Tongue (tissue), 3 donors: ENCODE measurements at places on chromosomes 12 and 14. TPM values are rescaled to one million over a fixed set of nuclear protein-coding genes. Genes with fewer than 3 reads are reported as not detected.

DNA sequence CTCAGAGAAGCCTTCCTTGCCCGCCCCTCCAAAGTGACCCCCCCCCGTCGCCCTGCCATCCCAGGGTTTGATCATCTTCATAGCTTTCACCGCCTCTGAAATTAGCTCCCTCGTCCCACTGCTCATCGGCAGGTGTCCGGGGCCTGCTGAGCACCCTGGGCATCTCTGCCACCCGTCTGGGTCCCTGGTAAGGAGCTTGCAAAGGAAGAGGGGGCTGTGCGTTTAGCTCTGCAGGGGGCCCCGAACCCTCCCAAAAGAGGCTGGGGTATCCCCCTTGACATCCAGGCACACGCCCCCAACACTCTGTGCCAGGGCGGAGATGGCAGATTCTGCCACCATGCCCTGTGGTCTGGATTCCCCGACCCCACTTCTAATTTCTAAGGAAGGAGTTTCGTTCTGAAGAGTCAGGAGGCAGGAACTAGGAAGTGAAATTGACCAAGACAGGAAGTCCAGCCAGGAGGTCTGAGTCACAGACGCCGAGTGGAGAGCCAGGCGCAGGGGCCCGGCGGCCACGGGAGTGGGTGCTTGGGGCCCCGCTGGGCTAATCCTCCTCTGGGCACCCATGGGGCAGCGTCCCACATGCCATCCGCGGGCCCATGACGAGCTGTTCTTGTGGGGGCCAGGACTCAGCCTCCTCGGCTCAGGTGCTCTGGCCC is 95.7 kb downstream of the RFLNA start:
- no peak for DNase-seq

- no peak for DNase-seq
Measured at GRCh38 chr12:59453475-59453874, 142.4 kb upstream of the SLC16A7 start.

- no peak for DNase-seq
Measured at GRCh38 chr12:14249368-14249767, 116.1 kb upstream of the ATF7IP start.

DNA sequence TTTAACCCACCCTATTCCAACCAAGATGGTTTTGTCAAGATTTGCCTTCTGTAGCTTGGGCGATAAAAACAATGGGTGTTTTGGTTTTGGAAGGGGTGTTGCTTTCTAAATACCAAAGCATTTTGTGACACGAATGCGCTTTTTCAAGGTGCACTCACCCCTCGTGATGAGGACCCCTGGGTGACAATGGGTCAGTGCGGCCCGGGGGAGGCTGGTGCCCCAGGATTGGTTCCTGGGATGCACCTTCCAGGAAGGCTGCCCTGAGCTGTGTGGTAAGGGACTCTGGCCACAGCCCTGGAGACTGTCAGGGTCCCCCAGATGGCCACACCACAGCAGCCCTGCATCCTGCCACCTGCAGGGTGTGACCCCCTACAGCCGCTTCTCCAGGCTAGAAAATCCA is 180.6 kb upstream of the MYL2 start:
- DNase-seq: no peak

DNA sequence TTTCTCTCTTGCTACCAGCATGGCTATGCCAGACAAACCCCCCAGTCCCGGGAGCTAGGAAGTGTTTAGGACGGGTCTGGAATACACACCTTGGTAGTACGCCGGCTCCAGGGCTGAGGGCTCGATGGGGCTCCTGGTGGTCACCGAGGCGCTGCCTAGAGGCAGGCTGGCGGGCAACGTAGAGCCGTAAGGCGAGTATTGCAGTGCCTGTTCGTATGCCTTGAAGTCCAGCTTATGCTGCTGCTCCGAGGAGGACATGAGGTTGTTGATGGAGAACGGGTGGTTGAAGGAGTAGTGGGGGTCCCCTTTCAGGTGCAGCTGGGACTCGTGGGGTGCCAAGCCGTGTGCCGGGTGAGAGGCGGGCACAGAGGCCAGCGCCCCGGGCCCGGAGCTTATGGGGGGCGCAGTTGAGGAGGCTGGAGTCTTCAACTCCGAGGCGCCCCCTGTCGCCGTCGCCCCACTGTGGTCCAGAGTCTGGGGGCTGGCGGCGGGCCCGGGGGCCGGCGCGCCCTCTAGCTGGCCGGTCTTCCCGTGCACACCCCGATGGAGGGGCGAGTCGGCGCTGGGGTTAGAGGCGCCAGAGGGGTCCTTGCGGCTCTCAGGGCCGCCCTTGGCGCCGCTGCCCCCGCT is 3.6 kb downstream of the FOXA1 start:
- peak; percentile 32 for DNase-seq

DNA sequence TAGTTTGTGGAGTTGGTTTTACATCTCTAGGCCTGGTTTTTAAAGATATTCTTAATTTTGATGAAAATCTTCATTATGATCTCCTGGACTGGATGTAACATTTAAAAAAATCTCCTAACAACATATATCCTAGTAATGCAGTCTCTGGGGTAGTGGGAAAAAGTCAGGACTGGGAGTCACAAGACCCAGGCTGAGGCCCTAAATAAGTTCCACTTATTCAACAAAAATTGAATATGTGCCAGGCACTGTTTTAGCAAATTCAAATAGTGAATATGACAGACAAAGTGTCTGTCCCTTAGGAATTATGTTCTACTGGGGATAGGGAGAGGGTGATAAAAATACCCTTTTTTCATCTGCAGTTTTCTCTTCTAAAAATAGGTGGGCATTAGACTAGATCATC is 248.4 kb downstream of the PAWR start:
- no peak for DNase-seq

GRCh38 chr12:48002773-48003218 is 1.5 kb downstream of the COL2A1 start:
- DNase-seq: peak; percentile 76

Gene HOXC9
- total RNA-seq: not detected
